ENCODE measurements at places on chromosomes 4 and X. TPM values are rescaled to one million over a fixed set of nuclear protein-coding genes. Genes with fewer than 3 reads are reported as not detected.
A peak's percentile ranks its signal among the peaks of the same experiment; 100 is the strongest.

The DOK7 gene
- total RNA-seq, result 0.07 TPM

The NUDT10 gene
- not detected for total RNA-seq

The SRPK3 gene
- total RNA-seq, result not detected

The COX18 gene
- 25.3 TPM for total RNA-seq

GRCh38 chrX:120604361-120604782 lies 471 bp downstream of the MCTS1 start:
- peak; percentile 5 for DNase-seq

The CYSLTR1 gene
- not detected for total RNA-seq

The XAGE2 gene
- not detected for total RNA-seq

The DCAF12L2 gene
- total RNA-seq, result not detected

- no peak for DNase-seq
Measured at GRCh38 chr4:5165420-5166369, 114.4 kb downstream of the STK32B start.

- DNase-seq, result no peak
Measured at GRCh38 chr4:102139132-102139573, 206.1 kb downstream of the SLC39A8 start.

The ATOH1 gene
- total RNA-seq, result not detected

DNA sequence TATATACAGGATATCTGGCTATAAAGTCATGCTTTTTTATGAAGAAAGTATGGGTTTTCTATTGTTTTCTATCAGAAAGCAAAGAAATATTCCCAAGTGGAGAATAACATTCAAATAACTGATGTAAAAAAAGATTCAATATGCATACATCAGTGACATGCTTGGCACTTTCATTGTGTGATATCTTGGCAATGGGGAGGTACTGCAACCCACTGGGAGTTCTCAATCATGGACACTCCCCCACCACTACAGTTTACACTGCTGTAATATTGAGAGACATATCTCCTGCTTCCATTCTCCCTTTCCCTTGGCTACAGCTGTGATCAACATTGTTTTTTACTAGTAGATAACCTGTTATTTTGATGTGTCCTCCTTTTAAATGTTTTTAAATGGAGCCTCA lies 257.8 kb downstream of the CAMK2D start:
- no peak for DNase-seq

DNA sequence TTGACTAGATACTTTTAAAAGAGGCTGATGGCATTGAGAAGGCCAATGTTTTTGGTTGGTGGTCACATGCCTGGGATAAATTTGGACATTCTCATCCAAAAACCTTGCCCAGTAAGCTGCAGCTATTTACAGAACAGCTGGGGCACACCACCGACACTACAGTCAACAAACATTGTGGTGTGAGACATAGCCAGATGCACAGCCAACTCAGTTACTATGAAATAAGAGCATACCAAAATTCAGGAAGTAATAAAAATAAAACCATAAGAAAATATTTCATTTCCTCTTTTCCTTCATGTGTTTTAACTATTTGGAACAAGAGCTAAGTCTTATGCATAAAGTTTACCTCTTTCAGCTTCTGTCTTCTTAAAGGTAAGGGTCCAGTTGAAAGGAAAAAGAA lies 8.8 kb downstream of the PPM1K start:
- no peak for DNase-seq

GRCh38 chr4:53646795-53647194 lies 55.5 kb upstream of the LNX1 start:
- no peak for DNase-seq

The VEGFC gene
- total RNA-seq, result not detected

GRCh38 chrX:118565853-118566252 lies 70.2 kb downstream of the DOCK11 start:
- DNase-seq, result no peak

The NOCT gene
- total RNA-seq, result 11.0 TPM

The ITM2A gene
- total RNA-seq, result not detected

The IQCM gene
- total RNA-seq, result not detected

GRCh38 chr4:57580710-57581599 lies 470.8 kb upstream of the IGFBP7 start:
- no peak for DNase-seq

The OPN1MW2 gene
- not detected for total RNA-seq

The MAGEA1 gene
- not detected for total RNA-seq

The GPM6B gene
- not detected for total RNA-seq

DNA sequence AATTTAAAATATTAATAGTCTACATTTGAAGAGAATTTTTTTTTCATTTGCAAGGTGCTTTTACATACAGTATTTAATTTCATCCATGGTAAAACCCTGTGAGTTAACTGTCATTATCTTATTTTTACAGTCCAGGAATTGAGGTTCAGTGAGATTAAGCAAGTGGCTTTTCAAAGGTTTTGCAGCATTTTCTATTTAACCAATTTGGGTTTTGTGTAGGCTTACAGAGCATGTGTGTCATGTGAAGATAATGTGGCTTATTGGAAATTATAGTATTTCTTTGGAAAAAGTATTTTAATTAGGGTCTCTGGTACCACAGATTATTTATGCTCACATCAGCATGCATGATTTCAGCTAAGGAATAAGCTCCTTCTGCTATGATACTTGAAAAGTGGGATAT lies 4.5 kb downstream of the XK start:
- DNase-seq, result no peak

Data from HepG2 (cell line).